ENCODE measurements at places on chromosomes 2 and 18.

GRCh38 chr18:8910843-8911242, 191.7 kb upstream of the NDUFV2 start:
- DNase-seq = no peak

DNA sequence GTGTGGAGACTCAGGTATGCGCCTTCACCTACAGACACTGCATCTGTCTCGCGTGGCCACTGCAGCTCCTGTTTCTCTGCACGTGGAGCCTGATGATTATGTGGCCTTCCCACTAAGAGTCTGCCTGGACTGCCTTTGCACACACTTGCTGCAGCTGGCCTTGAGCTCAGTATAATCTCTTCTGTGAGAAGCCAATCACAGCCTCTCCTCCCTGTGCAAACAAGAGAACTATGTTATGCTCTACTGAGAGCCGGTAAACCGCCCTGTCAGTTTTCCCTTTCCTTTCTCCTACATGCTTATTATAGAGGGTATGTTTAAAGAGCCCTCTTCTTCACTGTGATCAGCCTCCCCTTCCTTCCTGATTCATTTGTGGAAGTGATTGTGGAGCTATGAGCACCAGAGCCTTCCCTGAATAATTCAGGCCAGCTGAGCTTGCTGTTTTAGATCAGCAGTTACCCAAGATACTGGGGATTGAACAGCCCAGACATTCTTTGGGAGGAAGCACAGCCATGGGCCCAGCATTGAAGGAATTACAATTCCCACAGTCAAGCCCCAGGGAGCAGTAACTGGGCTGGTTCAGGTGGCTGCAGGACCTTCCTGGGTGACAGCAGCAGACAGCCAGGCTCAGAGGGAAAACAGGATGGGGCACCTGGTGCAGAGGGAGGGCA, 3.7 kb upstream of the TGFA start:
- no peak for DNase-seq

DNA sequence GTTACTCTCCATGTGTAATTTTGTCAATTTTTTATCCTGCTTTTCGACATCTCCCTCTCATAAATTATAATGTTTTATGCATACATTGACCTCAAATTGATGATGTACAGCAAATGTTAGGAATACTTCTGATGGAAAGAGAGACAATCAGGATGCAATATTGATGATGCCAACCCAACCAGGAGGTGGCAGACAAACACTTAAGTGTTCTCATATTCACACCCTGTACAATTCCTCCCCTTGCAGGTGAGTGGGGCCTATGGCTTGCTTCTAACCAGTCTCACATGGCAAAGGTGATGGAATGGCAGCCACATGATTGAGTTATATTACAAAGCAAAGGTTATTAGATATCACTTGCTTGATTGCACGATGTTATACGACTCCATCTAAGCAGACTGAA, 594.3 kb upstream of the REG3G start:
- DNase-seq = no peak

GRCh38 chr2:202149155-202149762, 76.2 kb downstream of the KIAA2012 start:
- DNase-seq = peak; percentile 51

DNA sequence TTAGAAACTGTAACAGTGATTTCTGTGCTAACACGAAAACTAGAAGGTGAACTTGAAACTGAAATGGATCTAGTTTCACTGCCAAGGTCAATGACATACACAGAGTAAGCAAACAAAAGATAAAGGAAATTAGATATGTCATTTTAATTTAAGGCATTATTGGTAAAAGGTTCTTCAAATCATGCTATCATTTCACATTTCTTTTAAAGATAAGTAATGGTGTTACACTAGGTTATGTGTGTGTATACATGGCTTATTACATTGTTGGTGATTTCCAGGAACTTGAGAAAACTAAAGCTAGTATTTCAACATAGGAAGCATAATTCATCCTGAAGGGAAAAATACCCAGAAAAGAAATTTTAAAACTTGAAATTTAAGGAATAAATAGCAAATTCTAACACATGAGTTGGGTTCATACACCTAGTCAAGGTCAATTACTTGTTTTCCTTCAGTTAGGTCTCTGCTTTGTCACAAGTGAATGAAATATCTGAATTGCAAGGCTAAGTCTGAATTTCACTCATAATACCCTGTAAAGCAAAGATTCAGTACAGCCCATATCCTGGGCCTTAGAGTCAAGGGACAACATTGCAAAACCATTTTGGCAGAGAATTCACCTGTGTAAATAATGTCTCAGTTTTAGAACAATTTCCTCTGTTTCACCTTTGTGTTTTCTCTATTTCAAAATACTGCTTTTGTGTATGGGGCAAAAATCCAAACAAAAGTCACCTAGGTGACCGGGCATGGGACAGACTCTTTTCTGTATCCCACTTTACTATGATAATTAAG, 141.6 kb downstream of the SRBD1 start:
- DNase-seq = no peak

DNA sequence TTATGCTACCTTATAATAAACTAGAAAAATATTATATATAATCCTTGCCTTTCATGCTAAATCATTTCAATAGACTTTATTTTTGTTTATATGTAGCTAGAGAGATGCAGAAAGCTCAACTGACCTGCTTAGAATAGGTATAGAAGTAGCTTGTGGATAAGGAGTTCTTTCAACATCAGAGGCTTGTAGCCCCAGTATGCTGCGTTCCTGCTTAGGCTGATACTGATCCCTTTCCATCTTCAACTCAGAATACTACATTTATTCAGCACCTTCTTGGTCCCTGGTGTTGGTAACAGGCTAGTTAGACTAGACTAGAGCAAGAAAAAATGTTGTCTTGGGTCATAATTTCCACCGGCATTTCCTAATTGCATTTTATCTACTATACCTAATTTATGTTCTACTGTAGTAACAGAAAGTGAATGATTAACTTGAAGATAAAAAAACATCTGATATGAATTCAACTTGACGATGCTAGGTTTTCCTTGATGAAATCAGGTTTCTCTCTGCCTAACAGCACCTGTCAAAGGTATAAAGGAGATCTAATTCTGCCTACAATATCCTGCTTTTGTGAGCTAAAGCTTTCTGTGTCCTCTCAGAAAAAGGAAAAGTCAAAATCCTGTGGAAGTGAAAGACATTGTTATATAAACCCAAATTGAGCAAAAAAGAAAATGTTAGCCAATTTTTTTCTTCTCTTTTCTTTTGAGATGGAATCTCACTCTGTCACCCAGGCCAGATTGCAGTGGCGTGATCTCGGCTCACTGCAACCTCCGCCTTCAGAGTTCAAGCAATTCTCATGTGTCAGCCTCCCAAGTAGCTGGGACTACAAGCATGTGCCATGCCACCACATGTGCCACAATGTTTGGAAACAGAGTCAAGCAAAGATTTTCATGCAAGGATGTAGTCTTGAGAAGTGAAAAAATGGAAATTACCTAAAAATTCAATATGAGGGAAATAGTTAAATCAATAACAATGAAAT, 5.8 kb downstream of the PECR start:
- no peak for DNase-seq

- DNase-seq = no peak
Measured at GRCh38 chr2:30472326-30472725, 25.3 kb downstream of the LCLAT1 start.
